ENCODE measurements at places on chromosomes 1 and 21.

DNA sequence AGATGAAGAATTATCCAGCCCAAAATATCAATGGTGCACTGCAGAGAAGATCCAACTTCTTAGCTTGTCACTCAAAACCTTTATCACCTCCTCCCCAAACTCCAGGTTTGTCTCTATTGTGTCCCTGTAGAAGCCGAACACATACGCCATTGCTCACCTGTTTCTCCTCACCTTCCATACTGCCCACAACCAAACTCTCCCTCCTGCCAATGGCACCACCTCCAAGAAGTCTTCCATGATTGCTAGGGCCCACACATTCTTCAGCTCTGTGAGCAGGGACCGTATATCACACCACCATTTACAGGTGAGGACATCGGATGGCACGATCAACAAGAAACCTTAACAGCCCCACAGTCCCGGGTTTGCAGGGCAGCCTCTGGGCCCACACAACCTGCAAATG lies 2.2 kb downstream of the LAPTM5 start:
- no peak for DNase-seq

DNA sequence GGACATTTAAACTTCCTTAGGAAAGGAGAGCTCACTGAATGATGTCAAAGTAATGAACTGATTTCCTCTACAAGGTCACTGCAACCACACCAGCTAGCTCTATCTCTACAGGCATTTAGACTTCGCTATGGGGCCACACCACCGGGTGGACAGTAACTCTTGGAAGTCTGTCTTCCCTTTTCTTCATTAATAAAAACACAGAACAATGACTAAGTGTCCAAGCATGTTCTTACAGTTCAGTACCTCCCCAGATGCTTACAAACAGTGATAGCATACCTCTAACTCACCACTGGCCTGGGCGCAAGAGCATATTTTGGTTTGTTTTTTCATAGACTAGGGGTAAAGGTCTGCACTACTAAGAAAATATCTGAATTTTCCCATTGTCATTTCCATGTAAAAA lies 54.6 kb downstream of the SIM2 start:
- no peak for DNase-seq

DNA sequence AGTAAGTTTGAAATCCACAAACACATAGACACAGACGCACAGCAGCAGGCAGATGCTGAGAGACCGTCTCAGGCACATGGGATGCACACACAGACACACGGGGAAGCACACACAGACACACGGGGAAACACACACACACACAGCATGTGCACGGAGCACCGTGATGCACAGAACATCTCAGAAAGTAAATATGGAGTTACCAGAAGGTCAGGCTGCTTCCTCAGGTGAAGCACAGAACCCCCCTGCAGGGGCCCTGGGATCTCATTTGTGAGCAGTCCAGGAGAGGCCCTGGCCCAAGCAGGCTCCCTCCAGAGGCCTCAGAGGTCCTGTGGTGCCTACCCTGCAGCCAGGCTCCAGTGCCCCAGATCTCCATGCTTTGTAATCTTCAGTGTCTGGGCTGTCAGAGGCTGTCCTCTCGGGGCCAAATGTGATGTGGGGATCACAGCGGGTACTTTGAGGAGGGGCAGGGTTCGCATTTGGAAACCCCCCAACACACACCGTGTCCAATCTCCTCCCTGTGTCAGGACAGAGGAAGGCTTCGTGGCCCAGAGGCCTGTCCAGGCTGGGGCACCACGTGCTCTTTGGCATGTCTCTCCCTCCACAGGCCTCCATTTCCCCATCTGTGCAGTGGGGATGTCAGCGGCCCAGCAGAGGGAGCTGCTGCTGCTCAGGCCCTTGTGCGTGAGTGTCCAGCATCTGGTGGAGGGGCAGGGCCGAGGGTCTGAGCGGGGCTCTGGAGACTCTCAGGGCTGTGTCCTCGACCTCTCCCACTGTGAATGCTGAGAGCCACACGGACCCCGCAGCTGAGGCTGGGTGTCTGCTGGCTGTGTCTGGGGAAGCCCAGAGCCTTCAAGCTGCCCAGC lies 23.0 kb upstream of the PRSS38 start:
- DNase-seq: no peak

DNA sequence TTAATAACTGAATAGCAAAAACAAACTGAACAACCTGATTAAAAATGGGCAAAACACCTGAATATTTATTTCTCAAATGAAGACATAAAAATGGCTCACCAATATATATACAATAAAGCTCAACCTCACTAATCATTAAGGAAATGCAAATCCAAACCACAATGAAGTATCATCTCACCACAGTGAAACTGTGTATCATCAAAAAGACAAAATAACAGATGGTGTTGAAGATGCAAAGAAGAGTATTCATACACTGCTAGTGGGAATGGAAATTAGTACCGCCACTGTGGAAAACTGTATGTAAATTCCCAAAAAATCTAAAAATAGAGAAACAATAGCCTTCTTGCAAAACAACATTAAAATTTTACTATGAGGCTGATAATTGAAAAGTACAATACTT lies 1660.1 kb upstream of the B3GALT2 start:
- DNase-seq: no peak

GRCh38 chr1:64263335-64263734 lies 59.9 kb downstream of the UBE2U start:
- DNase-seq: no peak

DNA sequence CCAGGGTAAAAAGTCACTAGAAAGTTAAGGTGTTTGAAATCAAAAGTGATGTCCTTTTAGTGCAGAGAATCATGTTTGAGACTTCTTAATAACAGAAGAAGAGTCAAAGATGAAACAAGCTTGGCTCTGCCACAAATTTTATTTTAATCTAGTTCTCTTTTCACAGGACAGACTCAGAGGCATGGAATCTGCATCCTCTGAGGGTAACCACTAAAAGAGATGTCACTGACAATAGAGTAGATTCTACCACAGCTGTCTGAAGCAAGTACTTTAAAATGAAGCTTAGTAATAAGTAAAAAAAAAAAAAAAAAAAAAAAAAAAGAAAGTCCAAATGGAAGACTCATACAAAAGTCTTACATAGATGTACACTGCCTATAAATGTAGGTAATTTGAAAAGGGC lies 519.7 kb upstream of the PRMT6 start:
- no peak for DNase-seq

DNA sequence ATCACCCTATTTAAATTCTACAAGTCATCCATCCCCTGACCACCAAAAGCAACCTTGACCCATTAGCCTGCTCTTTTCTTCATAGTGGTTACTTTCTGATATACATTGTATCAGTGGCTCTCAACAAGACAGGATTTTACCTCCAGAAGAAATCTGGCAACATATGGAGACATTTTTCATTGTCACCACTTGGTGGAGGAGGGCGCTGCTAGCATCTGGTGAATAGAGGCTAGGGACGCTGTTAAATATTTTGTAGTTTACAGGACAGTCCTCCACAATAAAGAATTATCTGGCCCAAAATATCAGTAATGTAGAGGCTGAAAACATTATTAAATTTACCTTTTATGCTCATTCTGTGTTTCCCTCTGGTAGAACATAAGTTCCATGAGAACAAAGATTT lies 6.1 kb downstream of the HSPA13 start:
- DNase-seq: no peak

- DNase-seq: no peak
These were observed 60.5 kb downstream of the KLHDC7A start for GRCh38 chr1:18541046-18541795.

DNA sequence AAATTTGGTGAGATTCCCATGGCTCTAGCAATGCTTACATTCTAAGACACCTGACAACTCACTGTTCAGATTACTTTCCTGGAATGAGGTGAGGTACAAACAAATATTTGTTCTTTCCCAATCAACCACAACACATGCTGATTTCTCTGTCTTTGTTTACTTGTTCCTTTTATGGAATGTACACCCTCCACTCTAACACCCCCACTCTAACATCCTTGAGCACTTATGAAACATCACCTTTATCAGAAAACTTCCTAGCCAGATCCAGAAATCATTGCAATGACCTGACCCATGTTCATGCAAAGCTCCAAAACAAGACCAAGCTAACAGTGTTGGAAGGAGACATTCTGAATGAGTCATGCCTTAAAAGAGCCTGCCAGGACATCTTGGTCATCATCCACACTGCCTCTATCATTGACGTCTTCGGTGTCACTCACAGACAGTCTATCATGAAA lies 35.5 kb downstream of the HSD3B1 start:
- no peak for DNase-seq

DNA sequence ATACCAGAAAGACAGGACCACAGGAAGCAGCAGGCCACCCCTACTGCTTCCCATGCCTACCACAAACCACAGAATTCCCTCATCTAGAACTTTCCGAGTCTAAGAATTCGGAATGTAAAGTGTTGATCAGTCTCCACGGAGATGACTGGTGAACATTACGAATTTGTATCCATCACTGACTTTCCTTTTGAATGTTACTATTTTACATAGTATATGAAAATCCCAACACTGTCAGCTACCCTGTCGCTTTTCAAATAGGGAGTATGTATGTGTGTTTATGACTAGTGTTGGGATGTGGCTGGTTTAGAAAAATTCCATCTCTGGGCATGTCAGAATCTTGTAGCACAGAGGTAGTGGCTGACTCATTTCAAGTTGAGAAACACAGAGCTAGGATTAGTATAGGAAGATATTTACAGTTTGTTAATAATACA lies 118.2 kb downstream of the COQ8A start:
- DNase-seq: no peak

- DNase-seq: no peak
These were observed 1.7 kb upstream of the VWA1 start for GRCh38 chr1:1433804-1434130.

DNA sequence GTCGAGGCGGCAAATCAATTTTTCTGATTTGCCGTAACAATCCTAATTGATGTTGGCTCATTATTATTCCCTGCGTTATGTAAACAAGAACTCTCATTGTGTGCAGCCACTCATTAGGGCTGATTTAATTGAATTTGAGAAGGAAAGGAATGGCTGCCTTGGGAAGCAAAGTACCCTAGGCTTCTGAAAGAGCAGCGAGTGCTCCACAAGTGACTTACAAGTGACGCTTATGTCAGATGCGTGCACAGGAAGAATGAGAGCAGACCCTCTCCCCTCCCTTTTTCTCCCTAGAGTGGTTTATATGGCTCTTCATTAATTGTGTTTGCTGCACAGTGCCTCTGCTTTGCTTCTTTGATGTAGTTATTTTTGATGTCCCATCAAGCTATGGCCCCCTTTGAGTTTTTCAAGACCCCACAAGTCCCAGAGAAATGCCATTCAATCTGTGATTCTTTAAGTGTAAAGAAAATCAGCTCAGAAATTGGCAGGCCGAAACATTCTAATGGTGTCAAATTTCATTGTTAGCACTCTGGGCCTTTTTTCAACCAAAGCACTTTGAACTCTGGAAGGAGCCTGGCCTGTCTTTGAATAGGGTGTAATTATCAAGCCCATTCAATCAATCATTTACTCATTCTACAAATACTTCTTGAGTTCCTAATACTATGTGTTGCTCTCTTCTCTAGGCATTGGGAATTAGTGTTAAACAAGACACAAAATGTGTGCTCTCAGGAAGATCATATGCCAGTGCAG lies 86.8 kb upstream of the VAV3 start:
- DNase-seq: no peak

- no peak for DNase-seq
These were observed 59.7 kb upstream of the TNFSF4 start for GRCh38 chr1:173266841-173267240.

GRCh38 chr1:99246152-99246551 lies 18.1 kb upstream of the PLPPR4 start:
- DNase-seq: no peak

DNA sequence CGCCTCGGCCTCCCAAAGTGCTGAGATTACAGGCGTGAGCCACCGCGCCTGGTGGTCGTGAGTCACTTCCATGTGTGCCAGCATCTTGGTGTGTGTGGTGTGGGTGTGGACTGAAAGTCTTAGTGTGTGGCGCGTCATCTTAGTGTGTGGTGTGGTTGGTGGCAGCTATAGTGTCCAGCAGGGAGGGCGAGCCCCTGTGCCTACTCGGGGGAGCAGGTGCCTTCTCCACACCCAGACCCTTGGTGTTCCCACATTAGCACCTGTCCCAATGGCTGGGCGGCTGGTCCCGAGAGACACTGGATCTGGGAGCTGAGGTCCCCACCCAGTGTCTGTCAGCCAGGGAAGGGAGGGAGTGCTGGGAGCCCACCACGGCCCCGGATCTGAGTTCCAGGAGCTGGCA lies 2.8 kb downstream of the SCNN1D start:
- DNase-seq: no peak

DNA sequence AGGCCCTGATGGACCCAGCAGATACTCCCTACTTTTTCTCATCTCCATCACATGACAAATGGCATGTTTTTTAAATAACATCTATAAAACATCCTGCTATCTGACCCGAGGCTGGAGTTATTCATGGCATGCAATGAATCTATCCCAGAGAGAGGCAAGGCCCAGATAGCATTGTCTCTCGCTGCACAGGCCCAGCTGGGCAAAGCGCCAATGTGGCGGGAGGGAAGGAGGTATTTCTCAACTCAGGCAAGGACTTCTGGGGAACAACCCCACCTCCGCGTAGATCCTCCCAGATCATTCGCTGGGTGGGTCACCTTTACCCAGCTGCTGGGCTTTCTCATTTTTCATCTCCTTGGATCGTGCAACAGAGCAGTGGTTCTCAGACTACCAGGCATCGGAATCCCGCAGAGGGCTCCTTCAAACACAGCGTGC lies 59.8 kb downstream of the ERG start:
- DNase-seq: no peak

GRCh38 chr1:27363766-27364695 lies 2.7 kb downstream of the MAP3K6 start:
- DNase-seq: no peak

DNA sequence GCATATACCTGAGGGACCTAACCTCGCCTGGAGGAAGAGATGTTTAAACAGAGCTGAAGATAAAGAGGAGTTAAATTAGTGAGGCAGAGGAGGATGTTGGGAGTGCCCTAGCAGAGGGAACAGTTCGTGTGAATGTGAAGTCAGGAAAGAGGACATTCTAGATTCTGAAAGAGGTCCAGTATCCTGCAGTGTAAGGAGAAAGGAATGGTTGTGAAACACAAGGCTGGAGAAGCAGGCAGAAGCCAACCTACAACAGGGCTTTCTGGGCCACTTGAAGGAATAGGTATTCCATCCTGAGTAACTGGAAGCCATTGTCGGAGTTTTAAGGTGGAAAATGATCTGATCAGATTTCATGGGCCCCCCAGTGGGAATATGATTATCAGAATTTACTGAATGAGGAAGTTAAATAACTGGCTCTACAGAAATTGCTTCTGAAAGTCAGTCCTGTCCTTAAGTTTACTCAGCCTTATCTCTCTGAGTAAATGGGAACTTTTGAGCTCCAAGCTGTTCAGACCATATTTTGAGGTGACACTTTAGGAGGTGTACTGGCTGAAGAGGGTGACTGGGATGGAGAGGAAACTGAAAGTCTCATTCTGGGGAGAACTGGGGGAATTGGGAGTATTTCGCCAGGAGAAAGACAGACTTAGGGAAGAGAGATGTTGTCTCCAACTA lies 24.4 kb upstream of the FAAH start:
- no peak for DNase-seq

GRCh38 chr1:234065794-234066447 lies 161.4 kb downstream of the SLC35F3 start:
- no peak for DNase-seq

- DNase-seq: no peak
These were observed 212.5 kb downstream of the FGGY start for GRCh38 chr1:59509341-59509875.

- DNase-seq: no peak
These were observed 421.5 kb downstream of the PTPRU start for GRCh38 chr1:29657816-29658215.

GRCh38 chr1:162343470-162343869 lies 33.2 kb downstream of the SPATA46 start:
- no peak for DNase-seq
